ENCODE measurements at places on chromosomes 2 and 18.

DNA sequence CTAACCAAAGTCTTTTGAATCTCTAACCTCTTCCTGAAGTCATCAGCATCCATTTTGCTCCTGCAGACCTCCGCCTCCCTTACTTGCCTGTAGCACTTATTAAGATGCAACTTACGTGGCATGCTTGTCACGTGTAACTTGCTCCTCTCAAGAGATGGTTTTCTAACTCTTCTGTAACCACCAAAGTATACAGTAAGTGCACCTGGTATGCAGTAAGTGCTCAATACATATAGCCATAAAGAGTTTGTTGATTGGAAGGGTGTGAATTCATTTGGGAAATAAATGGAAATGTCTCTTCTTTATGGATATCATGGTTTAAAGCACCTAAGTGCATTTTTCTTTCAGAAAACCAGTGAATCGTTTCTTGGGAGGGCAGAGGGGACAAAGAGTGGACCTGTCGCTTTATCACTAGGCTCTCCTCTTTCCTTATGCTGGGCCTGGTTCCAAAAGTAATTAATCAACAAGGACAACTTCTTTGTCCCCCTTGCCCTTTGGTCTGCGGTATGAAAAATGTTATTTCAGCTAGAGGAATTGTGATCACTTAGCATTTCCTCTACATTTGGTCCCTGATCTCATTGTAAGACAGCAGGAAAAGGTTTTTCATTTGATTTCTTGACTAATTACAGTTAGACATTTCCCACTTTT is 370.0 kb upstream of the SPRED2 start:
- no peak for DNase-seq

DNA sequence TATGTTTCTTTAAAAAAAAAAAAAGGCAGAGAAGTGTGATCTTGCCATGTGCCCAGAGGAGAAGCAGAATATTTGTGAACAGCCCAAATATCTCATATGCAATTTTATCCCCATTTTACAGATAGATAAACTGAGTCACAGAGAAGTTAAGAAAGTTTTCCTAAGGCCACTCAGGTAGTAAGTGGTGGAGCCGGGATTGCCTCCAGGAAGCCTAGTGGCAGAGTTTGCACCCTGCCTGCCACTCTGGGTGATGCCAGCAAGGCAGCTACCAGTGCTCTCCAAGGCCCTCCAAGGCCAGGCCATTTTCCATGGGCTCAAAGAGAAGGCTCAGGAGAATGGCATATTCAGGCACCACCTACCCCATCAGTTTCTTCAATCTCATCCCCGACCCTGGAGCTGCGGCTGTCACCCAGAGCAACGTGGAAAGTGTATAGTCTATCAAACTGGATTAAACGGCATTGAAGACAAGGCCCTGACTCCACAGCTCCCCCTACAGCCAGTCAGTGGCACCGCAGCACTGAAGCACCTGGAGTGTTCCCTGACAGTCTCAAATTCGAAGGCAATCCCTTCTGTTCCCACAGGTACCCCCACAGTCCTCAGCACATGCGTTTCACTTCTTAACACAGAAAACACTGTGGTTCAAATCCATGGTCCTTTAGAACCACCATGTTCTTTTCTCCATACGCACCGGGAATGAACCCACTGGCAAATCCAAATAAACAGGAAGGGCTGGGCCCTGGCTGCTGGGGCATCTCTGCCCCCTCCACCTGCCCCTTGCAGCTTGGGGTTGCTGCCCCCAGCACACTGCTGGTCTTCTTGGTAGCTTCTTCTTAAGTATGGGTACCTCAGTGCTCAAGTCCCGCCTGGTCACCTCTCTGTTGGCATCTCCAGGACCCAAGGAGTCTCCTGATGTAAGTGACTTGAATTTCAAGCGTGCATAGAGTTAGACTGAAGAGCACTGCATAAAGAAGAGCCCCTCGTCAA is 175.3 kb downstream of the INHBB start:
- peak; percentile 7 for DNase-seq

GRCh38 chr2:238261718-238262375 is 22.0 kb upstream of the HES6 start:
- no peak for DNase-seq

DNA sequence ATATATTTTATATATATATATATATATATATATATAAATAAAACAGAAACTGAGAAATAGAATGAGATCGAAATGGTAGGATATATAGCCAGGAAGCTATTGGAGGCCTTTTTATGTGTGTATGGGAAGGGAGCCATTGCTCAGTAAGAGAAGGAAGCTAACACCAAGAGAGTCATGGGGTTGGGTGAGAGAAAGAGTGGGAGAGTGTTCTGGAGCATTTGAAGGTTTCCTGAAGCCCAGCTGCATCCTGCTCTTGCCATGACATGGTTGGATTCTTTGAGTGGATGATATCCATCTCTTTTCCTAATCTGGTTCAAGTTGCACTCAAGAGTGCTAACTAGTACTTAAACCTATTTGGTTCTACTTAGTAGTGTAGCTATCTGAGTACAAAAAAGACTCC is 282.3 kb downstream of the DYSF start:
- DNase-seq: no peak

DNA sequence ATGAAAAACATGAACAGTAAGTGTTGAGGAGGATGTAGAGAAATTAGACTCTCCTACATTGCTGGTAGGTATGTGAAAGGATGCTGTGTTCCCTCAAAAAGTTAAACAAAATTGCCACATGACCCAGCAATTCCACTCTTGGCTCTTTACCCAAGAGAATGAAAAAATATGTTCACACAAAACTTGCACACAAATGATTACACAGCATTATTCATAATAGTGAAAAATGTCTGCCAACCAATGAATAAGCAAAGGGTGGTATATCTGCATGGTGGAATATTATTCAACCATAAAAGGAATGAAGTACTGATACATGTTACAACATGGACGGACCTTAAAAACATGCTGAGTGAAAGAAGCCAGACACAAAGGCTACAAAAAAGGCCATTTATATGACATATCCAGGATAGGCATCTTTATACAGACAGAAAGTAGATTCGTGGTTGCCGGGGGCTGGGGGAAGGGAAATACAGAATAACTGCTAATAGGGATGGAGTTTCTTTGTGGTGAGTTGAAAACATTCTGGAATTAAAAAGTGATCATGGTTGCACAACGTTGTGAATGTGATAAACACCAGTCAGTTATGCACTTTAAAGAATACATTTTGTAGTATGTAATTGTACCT is 85.4 kb upstream of the MYO3B start:
- no peak for DNase-seq

DNA sequence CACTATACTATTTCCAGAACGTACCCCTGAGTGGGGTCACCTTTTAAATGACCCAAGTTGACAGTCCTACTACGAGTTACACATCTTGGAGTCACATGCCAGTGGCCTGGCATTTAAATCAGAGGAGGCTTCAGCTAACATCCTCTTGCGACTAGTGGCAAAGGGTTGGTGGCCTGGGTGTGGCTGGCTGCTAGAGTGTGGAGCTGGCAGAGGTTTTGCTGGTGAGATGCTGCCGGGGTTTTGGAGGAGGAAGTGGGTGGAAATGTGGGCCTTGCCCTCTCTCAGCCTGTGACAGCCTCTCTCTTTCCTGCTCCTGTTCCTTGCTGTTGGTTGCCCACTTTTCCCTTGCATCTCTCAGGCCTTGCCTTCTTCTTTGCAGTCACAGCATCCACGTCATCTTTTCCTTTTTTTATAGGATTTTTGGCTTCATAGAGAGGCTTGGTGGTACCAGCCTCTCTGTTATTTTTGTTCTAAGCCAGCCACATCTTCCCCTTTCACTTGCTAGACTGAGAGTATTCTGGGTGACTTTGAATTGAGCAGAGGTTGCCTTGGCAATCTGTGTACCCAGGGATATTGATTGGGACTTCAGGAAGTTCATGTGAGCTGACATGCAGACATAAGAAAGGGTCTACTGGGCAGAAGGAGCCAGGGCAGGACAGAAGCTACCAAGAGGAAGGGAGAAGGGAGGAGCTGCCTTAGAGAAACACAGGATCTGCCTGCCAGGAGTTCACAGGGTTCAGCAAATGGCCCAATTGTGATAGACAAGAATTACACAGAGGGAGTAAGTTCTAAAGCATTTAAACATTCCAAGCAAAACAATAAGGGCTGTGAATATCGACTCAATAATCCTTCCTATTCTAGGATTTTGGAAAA is 55.4 kb downstream of the CDC42EP3 start:
- no peak for DNase-seq

- DNase-seq: peak; percentile 95
Observed at GRCh38 chr2:102826904-102827303, 65.1 kb downstream of the TMEM182 start.

GRCh38 chr2:64982932-64983331 is 6.3 kb upstream of the SLC1A4 start:
- DNase-seq: no peak

GRCh38 chr2:95374921-95375471 is 27.5 kb upstream of the FAHD2A start:
- DNase-seq: no peak

DNA sequence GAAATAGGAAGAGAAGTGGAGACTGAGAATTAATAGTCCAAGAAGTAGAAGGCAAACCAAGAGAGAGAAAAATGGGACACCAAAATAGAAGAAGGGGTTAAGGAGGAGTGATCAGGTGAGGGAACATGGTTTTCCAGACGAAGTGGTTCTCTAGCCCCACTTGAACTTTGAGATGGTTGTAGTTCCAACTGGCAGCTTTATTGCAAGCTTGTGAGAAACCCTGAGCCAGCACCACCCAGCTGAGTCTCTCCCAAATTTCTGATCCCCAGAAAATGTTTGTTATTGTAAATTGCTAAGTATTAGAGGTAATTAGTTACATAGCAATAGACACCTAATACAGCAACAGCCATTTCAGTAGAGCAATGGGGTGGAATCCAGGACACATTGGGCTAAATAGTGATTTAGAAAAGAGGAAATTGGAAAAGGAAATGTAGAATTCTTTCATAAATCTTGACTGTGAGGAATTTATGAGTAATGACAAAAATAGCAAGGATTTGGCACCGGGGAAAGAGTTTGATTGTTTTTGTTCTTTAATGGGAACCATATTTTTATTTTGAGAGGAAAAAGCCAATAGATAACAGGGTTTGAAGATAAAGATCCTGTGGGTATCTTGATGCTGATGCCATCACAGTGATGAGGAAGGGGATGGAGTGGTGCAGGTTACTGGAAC is 62.1 kb upstream of the XDH start:
- no peak for DNase-seq

GRCh38 chr2:150219861-150220260 is 267.6 kb downstream of the RND3 start:
- no peak for DNase-seq

GRCh38 chr2:101360232-101360631 is 27.1 kb downstream of the CREG2 start:
- DNase-seq: no peak

DNA sequence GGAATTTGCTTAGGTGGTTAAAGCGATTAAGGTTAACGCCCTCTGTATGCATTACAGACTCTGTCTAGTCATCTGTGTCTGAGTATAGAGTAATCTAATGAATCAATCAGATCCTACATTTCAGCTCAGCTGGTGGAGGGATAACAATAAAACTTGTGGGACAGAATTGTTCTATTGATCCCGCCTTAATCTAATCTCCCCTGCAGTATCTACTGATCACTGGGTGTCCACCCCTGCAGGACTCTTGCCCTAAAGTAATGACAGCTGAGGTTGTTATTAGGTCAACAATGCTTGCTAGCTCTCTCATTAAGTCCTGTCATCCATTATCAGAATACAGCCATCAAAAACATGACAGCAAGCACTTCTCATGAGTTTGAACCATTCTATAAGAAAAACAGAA is 462.6 kb upstream of the TMEFF2 start:
- no peak for DNase-seq

GRCh38 chr2:17851731-17852585 is 26.5 kb upstream of the KCNS3 start:
- DNase-seq: peak; percentile 33

GRCh38 chr2:55365303-55365702 is 54.4 kb downstream of the CCDC88A start:
- no peak for DNase-seq

- DNase-seq: no peak
Observed at GRCh38 chr2:200003444-200003843, 48.1 kb downstream of the MAIP1 start.

DNA sequence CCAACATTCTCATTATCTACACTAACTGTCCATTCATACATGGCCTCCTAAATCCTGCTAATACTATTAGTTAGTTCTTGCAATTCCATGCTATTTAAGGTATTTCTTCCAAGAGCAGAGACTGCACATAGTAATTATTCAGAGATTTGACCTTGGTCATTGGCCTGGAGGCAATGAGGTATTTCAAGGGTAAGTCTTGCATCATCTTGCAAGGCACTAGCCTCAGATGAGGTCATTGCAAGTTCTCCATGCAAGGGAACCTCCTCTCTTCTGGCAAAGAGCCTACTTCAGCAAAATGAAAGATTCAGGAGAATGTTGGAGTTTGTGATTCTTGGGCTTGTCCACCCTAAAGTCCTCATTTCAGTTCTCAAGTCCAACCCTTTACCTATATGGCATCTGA is 48.5 kb upstream of the IKZF2 start:
- DNase-seq: no peak
